KG1 (cell line): ENCODE measurements at places on chromosomes 6 and 20.

- no peak for DNase-seq
Measured at GRCh38 chr6:128570680-128571063, 50.3 kb upstream of the PTPRK start.

DNA sequence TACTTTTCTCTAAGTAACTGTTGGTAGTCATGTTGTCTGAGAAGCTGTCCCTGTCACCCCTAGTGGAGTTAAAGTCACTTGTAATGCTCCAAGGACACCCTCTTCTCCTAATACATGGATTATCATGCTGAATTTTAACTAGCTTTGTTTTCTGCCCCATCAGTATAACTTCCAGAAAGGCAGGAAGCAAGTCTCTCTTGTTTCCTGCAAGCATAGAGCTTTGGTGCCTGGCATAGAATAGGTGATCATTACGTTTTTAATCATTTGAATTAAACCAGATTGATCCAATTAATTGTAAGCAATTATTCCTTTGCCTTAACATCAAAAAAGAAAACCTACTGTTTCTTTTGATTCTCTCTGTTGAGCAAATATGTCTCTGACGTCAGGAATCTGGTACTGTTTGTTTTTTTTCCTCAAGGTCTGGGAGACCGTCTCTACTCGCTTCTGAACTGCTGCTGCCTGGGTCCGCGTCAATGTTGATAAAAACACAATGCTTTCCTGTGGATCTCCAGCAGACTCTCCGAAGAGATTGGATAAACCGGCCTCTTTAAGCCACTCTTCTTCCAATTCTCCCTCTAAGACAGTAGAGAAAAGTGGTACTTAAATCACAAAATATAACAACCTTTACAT, 71.8 kb downstream of the ARHGAP18 start:
- DNase-seq = no peak

DNA sequence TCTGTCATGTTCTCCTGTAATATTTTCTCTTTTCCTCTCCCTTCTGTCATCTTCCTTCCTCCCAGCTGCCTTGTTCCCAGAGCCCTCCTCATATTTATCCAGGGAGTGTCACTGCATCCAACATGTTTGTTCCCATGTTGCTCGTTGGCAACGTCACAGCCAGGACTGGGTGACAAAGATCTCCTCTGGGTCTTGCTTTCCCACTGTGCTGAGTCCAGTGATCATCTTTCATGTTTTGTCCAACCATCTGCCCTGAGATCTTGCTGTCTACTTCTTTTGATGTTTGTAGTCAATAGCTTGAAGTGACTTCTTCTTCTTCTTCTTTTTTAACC, 26.6 kb downstream of the FARS2 start:
- DNase-seq = no peak

GRCh38 chr6:102549221-102549874, 1155.8 kb downstream of the GRIK2 start:
- no peak for DNase-seq

GRCh38 chr6:7033202-7033601, 74.6 kb upstream of the RREB1 start:
- no peak for DNase-seq

DNA sequence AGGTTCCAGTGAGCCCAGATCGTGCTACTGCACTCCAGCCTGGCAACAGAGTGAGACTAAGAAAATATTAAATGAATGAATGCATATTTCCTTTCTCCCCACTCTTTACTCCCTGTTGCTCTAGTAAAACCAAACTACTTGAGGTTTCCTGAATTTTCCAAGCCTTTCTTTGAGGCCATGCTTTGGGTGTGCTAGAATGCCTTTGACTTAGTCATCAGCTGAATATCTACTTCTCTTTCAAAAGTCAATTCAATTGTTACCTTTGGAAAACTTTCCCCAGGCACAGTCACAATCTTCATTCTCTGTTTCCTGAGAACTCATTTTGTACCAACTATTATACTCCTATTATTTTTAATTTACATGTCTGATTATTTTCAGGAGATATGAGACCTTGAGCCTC, 27.5 kb upstream of the CEP85L start:
- DNase-seq = no peak

- DNase-seq = no peak
Measured at GRCh38 chr6:166343150-166343487, 774 bp upstream of the SFT2D1 start.

DNA sequence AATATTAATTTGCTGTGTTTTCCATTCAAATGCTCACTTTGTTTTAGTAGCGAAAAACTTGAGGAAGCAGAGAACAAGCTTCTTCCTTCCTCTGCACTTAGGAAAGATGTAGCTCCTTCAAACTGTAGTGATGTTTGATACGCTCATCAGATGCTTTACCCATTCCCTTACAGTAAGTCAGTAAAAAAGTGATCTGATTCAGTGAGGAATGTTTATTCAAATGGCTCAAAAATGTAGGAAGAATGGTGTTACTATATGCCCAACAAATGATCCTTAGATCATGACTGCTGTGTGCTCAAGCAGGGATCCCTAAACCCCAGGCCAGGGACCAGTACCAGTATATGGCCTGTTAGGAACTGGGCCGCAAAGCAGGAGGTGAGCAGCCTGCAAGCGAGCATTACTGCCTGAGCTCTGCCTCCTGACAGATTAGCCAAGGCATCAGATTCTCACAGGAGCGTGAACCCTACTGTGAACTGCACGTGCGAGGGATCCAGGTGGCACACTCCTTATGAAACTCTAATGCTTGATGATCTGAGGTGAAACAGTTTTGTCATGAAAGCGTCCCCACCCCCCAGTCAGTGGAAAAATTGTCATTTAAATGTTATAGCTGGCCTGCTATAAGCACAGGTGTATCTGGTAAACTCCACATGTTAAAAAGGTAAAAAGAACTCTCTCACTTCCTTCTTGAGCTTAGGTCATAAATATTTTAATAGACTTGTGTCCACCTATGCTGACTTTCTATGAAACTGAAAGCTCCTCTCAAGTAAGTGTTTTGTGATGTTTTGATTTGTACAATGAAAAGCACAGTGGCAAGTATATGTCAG, 187.2 kb downstream of the FOXC1 start:
- DNase-seq = no peak

DNA sequence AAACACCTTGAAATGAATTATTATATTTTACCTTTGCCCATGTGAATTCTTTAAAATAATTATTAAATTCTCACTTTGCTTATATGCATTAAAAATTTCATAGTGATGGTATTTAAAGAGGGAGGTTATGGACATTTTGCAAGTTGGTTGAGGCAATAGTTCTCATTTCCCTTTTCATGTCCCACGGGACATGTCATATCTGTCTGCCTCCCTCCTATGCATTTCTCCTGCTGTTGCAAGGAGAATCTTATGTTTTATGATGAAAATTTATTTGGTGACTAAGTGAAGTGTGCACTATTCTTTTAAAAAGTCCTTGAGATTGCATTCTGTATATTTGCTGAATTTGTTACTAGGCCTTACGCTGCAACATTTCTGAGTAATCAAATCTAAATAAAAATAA, 67.2 kb downstream of the UTRN start:
- DNase-seq = no peak
